NCI-H460 (cell line): ENCODE measurements at places on chromosomes 5 and 9.

GRCh38 chr9:134168757-134169550 is 4.6 kb upstream of the RNU6ATAC start:
- no peak for DNase-seq

DNA sequence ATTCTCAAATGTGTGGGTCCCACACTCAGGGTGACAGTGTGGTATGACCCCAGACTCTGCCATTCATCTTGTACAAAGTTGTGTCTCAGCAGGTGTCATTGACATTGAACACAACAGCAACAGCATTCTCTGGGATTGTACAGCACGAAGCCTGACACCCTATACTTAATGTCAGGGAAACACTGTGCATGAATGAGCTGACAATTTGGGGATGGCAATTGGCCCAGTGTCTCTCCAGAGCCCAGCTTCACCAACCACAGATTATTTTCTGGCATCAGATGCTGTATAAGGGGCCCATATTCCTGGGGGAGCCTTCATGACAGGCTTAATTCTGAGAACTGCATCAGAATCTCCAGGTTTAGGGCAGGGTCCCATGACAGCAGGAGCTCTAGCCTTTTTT is 143.2 kb downstream of the GCNT1 start:
- no peak for DNase-seq

DNA sequence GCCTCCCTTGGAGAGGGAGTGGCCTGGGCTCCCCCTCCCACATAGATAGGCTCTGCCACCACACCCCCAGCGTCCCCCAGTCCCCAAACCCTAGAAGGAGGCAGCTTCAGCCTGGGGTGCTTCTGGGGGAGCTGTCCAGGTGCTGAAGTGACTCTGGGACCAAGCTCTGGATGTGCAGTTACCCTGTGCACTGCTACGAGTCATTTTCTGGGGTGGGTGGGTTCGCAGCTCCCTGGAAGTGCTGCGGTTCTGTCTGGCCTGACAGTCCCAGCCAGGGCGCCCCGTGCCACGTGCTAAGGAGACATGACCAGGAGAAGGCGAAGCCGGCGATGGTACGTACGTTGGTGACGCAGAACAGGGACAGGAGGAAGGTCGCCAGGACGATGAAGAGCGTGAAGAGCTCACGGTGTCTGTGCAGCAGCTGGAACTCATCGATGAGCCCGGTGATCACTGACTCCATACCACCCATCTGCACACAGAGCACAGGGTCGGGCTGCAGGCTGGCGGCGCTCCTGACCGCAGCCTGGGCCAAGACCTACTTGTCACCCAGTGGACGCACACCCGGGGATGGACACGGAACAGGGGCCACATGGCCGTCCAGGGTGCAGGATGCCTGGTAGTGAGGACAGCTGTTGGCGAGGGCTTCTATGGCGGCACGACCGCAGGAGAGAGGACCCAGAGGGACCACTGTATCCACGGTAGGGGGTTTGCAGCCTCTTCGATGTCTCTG is 35.7 kb downstream of the SLC6A3 start:
- DNase-seq, result peak; percentile 25

DNA sequence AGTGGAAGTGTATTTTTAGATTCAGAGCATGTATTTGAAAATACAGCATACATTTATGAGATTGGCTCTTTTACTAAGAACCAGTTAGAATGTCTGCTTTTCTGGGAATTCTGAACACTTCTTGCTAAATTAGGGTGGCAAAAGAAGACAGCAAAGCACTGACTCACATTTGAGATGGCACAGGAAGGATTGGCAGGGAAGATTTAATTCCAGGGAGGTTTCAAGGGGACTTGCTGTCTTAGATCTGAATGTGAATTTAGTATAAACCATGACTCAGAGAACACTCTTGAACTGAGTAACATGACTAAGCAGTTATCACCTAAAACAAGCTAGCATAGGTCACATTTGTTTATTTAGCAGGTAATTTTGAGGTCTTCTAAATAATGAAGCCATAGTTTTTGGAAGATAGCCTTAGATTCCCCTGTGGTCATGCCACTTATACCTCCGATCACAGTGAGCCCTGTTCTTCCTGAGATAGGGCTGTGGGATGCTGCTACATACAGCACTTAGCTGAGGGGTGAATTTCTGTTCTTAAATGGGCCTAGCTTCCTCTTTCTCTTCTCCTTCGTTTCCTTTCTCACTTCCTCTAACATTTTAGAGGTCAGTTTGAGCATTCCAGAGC is 173.8 kb downstream of the PCSK1 start:
- DNase-seq, result peak; percentile 40

- no peak for DNase-seq
Observed at GRCh38 chr9:38347271-38347671, 45.2 kb upstream of the ALDH1B1 start.

GRCh38 chr9:74236857-74237256 is 260.3 kb upstream of the RORB start:
- no peak for DNase-seq

GRCh38 chr5:1851290-1851934 is 31.3 kb downstream of the IRX4 start:
- no peak for DNase-seq

DNA sequence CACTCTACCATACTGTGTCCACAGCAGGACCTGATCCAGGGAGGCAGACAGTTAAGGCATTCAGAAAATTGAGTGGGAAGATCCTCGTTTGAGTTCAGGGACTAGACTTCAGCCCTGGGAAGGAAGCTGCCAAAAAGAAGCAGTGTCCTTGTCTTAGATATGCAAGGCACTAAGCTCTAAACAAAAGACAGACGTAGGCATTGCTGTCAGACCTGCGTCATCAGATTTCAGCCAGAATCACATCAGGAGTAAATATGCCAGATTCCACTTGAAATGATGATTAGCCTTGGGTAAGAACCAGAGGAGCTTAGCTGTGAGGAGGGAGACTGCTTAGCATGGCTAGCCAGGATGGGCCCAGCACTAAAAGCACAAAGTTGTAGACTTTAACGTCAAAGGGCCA is 56.7 kb downstream of the MAMDC2 start:
- DNase-seq, result no peak

- peak; percentile 18 for DNase-seq
Observed at GRCh38 chr5:141825791-141826560, 52.2 kb downstream of the PCDH1 start.

DNA sequence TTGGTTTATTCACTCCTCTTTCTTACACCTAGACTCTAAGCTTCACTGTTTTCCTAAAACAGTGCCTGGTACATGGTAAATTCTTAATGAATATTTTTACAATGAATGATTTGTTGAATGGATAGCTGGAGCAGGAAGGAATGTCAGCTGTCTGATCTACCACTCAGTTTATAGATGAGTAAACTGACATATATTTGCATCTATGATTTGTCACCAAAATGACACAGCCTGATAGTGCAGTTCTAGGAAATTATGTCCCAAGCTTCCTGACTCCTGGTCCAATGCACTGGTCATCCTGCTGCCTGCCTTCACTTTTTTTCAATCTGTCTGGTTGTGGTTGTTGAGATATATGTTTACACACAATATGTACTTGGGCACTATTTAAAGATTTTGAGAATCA is 651.7 kb upstream of the WWC1 start:
- peak; percentile 78 for DNase-seq

GRCh38 chr5:116859666-116860320 is 285.2 kb upstream of the SEMA6A start:
- no peak for DNase-seq

- no peak for DNase-seq
Observed at GRCh38 chr9:37920471-37921167, 16.7 kb upstream of the SLC25A51 start.

- no peak for DNase-seq
Observed at GRCh38 chr5:114118511-114118910, 243.4 kb upstream of the KCNN2 start.

DNA sequence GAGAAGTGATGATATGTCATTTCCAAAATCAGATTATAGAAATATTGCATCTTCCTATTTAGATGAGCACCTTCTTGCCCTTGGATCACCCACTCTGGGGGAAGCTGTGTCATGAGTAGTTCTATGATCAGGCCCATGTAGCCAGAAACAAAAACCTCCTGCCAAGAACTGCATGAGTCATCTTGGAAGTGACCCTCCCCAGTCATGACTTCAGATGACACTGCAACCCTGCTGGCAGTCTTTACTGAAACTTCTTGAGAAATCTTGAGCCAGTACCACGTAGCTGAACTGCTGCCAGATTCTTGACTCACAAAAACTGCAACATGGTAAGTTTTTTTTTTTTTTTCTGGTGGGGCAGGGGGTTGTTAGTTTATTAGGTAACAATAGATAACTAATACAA is 439.6 kb upstream of the PTGER4 start:
- no peak for DNase-seq

DNA sequence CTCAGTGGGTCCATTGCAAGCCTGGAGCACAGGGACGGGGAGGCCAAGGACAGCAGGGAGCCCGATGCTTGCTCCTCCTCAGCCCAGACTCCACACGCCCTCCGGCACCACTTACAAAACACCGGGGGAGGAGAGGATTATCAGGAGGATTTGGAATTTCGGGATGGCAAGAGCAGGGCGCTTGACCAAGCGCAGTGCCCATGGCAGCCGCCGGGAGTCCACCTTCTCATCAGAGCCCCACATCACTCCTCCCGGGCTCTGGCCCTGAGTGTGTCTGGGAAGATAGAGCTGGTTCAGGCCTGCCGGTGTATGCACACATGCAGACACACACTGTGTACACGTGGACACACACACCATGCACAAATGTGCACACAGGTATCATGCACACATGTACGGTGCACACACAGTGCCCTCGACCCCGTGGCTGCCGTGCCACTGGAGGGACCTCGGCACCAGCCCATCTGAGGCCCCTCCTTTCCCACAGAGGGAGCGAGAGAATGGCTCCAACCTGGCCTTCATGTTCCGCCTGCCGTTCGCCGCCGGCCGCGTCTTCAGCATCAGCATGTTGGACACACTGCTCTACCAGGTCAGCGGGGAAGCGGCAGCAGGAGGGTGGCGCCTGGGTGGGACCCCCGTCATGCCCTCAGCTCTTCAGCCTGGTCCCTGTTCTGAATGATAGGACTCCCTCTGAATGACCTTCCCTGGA is 81.7 kb downstream of the KCNT1 start:
- DNase-seq, result no peak

- DNase-seq, result no peak
Observed at GRCh38 chr5:173911623-173912022, 23.5 kb downstream of the CPEB4 start.

GRCh38 chr5:135670588-135670987 is 91.8 kb upstream of the CXCL14 start:
- DNase-seq, result no peak

GRCh38 chr5:171926311-171926710 is 80.1 kb downstream of the FBXW11 start:
- DNase-seq, result no peak

DNA sequence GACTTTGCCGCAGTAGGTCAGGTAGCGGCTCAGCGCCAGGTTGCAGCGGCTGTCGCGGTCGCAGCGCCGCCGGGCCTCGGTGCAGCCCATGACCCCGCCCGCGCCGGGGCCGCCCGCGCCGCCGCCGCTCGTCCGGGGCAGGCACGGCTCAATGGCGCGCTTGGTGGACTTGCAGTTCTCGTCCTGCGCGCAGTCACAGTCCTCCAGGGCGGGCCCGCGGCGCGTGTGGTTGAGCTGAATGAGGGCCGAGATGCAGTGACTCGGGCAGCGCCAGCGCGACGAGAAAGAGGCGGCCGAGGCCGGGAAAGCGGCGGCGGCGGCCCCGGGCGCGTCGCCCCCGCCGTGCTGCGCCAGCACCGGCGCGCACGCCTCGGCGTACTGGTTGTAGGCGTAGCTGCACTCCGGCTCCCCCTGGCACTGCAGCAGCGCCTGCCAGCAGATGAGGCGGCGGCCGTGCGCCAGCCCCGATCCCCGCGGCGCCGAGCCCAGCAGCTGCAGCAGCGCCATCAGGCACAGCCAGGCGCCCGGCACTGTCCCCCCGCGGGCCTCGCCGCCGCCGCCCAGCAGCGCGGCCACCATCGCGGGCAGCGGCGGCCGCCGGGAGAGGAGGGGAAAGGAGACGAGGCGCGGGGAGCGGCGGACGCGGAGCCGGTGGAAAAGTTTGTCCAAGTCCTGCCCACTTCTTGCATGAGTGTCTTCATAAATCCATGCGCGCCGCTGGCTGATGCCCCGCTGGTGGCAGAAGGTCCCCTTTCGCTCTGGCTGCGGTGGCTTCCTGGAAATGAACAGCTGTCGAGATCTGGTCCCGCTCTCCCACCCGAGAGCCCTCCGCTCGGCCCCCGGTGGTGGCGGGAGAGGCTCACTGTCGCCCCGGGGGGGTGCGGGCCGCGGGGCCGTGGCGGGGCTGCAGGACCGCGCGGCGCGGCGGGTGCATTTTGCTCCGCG is 833 bp downstream of the GAS1 start:
- DNase-seq, result peak; percentile 56

- DNase-seq, result no peak
Observed at GRCh38 chr9:87375397-87376073, 122.1 kb upstream of the DAPK1 start.

- DNase-seq, result no peak
Observed at GRCh38 chr5:73825736-73826135, 199.7 kb downstream of the ARHGEF28 start.

GRCh38 chr9:105187781-105188180 is 56.7 kb upstream of the SLC44A1 start:
- DNase-seq, result peak; percentile 83

DNA sequence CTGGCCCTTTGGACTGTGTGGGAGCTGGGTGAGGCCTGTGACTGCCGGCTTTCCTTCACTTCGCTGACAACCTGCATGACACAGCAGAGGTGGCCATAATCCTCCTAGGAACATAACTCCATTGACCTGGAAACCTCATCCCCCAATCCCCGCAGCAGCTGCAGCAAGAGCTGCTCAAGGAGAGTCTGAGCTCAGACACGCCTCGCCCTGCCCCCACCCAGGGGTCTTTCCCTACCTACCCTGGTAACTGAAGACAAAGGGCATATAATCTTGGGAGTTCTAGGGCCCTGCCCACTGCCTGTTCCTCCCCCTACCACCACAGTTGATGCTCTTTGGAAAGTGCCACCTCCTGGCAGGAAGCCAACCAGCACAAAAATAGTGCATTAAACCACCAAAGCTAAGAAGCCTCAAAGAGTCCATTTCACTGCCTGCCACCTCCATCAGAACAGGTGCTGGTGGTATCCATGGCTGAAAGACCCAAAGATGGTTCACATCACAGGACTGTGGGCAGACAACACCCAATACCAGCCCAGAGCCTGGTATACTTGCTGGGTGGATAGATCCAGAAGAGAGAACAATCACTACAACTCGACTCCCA is 18.4 kb downstream of the TRIM36 start:
- DNase-seq, result no peak

DNA sequence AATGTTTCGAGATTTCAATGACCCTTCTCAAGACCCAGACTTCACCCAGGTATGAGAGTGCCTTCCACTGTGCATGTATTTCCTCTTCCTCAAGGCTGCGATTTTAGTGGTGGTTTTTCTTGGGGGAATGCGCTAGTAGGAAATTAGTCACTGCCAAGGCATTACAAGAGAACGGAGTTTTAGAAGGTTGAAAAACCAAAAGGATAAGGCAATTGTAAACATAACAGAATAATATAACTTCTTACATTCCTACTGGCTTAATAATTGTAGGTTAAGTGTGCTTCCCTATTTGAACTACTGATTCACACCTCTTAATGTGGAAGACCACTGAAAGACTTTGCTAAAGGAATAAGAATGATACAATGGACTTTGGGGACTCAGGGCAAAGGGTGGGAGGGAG is 38.9 kb downstream of the ACO1 start:
- DNase-seq, result no peak

- no peak for DNase-seq
Observed at GRCh38 chr9:130421154-130421801, 23.5 kb upstream of the ASS1 start.
